ENCODE measurements at places on chromosomes 2 and 18.

DNA sequence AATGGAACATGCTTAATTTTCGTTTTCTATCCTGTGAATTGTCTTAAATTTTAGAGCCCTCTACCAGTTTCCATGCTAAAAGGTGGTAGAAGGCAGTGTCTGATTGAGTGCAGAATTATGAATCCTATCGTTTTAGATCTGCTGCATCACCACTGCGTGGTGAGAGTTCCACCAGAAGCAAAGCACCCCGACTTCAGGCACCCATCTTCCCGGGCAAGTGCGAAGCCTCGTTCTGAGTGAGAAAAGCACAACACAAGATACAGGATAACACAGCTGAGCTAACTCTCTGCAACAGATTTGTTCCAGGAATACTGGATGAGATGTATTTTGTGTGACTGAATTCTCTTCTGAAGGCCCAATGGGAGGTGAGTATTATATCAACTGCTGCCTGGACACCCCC, 471.5 kb downstream of the EIPR1 start:
- DNase-seq: no peak

DNA sequence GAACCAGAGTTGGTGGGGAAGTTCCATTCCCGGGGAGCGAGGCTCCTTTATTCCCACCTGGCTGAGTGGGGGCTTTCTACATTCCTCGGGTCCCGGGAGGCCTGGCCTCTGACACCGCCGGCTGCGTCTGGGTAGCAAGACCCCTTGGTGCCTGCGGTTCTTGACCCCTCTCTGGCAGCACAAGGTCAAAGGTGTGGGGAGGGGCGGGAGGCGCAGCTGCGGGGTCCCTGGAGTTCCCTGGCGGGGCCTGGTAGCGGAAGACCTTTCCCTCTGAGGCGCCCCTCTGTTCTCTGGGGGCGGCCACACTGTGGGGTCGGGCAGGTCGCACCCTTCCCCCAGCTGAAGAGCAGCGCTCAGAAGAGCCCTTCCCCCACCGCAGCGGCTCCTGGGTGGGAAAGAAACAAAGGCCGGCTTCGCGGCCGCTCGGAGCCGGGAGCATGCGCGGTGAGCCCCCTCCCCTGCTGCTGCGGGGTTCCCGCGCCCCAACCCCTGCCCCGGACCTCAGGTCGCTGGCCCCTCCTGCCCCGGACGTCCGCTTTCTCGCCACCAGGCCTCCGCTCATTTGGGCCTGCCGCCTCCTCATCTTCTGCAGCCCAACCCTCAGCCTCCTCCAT, 146.3 kb downstream of the ANKRD44 start:
- no peak for DNase-seq

DNA sequence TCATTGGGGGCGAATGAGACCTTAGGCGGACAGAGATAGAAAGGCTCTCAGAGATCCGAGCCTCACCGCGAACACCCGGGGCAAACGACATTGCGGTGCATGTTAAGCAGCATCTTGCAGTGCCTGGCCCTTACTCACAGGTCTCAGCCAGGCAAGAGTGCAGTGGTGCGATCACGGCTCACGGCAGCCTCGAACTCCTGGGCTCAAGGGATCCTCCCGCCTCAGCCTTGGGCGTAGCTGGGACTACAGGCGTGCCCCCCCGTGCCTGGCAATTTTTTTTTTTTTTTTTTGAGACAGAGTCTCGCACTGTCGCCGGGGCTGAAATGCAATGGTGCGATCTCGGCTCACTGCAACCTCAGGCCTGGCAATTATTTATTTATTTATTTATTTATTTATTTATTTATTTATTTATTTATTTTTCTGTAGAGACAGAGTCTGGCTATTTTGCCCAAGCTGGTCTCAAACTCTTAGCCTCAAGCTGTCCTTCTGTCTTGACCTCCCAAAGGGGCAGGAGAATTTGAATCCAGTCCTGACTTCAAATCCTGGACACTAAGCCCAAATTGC, 1.3 kb downstream of the LAMA3 start:
- DNase-seq: no peak

DNA sequence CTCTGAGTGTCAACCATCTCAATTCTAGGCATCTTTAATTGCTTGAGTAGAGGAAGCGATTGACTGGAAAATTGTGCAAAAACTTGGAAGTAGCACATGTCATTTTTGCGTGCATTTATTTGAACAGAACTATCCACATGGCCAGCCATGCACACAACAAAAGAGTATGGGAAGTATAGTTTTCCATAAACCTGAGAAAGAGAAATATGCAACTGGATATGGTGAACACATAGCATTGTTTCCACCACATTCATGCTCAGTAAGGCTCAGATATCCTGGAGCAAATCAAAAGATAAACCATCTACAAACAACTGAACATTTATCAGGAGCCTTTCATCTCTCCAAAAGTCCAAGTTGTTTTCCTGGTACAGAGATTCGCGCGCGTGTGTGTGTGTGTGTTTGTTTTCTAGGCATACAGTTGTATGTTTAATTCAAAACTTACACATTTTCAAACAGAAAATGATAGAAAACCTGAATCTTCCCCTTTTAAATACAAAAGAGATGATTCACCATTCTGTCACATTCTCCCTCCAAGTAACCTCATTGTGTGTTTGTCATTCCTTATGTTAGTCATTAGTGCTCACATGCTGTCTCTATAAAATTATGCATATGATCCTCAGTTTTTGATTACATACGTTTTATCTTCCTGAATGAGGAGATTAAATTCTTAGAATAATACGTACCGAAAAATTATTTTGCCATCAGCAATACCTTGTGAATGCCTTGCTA, 780.4 kb upstream of the NRXN1 start:
- no peak for DNase-seq

DNA sequence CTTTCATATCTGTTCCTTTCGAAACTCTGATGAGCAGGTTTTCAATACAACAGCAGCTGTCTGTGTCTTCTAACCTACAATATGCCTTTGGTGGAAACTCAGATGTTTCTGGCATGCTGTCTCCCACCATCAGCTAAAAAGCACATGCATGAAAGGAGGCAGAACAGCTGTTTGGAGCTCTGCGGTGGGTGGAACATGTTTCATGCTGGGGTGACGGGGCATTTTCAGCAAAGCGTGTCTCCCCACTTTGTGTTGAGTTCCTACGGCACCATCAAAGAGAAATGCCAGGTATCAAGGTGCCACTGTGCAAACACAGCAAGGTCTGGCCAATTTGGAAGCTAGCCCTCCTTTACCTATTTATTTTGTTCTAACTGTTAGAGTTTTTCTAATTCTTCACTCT, 290.1 kb downstream of the CLIP4 start:
- no peak for DNase-seq

GRCh38 chr2:213107728-213108127, 43.7 kb downstream of the IKZF2 start:
- no peak for DNase-seq

GRCh38 chr18:8785855-8786482, 80.6 kb downstream of the MTCL1 start:
- no peak for DNase-seq

- no peak for DNase-seq
Measured at GRCh38 chr2:226726546-226726945, 73.1 kb downstream of the IRS1 start.

DNA sequence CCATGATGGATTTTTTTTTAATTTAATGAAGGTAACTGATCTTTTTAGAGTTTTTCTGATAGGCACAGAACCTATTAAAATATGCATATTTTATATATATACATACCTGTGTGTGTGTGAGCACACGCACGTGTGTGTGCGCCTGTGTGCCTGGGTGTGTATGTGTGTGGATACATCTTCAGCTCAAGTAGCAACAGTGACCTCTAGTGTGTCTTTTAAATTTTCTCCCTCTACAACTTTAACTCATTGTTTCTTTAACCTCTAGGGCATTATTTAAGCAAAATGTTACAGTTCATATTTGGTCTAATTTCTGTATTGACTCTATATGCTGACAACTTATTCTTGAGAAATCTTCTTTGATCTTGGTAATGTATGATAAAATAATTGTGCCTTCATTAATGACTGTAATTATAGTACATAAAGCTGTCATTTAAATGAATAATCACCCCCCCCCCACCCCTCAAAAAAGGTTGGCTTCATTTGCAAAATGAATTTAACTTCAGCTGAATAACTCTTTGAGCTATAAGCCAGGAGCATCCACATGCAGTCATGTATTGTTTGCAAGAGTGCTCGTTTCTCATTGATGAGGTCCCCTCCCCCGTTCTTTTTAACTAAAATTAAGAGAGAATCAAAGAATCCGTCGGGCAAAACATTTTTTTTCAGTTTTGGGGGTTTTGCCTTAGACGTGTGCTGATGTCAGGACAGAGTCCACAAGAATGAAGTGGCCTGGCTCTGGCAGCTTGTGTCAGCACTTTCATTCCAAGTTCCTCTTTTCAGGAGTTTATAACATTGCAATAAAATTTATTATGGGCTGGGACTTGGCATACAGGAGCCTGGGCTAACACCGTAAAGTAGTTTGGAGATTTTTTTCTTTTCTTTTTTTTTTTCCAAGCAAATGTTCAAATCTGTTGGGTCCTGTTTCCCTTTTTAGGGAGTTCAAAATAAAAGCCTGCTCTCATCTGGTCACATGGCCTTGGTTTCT, 80.0 kb downstream of the ETAA1 start:
- no peak for DNase-seq

GRCh38 chr2:55224761-55225261, 7.3 kb downstream of the CLHC1 start:
- DNase-seq: no peak

DNA sequence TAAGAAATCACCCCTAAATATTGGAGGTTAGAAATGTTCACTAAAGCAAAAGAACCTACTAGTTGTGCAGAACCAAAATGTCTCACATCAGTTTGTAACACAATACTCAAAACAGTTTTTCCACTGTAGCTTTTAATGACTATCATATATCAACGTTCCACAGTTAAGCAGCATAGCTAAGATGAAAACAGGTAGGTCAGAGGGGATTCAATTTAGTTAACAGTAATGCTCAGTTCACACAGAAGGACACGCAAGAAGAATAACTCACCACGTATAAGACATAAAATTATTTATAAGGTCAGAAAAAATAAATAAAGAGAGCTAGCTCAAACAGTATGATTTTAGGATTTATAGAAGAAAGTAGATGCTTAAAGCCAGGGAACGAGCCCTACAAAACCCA, 118.9 kb upstream of the CCDC150 start:
- no peak for DNase-seq

DNA sequence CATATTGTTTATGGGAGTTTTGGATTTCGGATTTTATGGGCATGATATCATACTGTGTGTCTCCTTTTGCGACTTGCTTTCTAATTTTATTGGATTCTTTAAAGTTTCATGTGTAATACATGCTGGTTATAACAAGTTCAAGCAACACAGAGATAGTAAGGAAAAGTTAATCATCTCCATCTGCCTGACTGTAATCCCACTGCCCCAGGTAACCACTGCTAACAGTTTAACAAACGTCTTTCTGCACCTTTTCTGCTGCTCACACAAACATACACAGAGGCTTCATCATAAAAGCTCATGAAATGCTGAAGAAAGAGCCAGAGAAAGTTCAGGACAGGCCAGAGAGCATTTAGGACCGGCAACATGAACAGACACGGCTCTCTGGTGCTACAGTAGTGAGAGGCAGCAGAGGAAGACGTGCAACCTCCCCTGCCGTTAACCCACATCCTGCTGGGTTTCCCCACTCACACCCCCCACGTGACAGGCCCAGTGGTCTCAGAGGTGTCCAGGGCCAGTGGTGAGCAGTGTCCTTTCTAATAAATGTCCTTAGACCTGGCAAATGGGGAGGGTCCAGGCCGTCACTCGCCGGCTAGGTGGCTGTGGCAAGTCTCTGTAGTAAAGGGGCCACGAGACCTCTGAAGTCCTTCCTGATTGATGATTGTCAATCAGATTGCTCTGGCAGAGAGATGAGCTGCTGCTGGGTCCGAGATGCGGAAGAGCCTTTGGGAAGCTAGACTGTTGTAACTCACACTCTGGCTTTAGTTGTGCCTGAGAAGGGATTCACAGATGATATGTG, 43.0 kb upstream of the SLC1A4 start:
- no peak for DNase-seq

- no peak for DNase-seq
Measured at GRCh38 chr2:85714841-85715240, 20.7 kb downstream of the GNLY start.

DNA sequence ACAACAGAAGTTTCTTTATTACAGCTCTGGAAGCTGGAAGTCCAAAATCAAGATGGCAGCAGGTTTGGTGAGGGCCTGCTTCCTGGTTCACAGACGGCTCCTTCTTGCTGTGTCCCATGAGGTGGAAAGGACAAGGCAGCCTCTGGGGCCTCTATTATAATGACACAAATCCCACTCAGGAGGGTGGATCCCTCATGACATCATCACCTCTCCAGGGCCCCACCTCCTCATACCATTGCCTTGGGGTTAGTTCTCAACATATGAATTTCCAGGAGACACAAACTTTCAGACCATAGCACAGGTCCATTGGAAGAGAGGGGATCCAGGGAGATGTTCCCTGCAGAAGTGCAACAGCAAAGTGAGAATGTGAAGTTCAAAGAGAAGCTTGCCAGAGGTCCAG, 202.8 kb downstream of the TFCP2L1 start:
- DNase-seq: no peak

- DNase-seq: no peak
Measured at GRCh38 chr18:59268127-59268720, 5.0 kb downstream of the RAX start.

GRCh38 chr18:34697233-34697632, 12.9 kb upstream of the DTNA start:
- no peak for DNase-seq

- DNase-seq: no peak
Measured at GRCh38 chr2:119304847-119305246, 61.8 kb downstream of the C2orf76 start.

DNA sequence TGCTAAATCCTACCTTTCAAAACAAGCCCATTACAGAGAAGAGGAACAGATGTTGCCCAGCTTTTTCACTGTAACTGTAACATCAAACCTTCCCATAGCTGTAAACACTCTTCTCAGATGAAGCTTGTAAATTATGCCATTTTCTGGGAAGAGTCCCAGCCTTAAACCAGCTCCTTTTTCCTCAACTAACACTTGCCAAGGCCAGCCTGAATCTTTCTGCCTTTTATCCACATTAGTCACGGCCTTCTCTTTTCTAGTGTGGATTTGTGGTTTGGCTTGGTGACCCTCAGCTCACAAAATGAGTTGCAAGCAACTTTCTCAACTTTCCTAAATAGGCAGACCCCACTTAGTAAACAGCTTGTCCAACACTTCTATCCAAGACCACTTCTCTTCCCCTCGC, 90.2 kb downstream of the CABLES1 start:
- DNase-seq: no peak

GRCh38 chr18:68284236-68284780, 430.6 kb downstream of the TMX3 start:
- no peak for DNase-seq

GRCh38 chr18:54260396-54261072, 8.8 kb upstream of the POLI start:
- DNase-seq: no peak
